ENCODE measurements at places on chromosomes 11 and 22.

DNA sequence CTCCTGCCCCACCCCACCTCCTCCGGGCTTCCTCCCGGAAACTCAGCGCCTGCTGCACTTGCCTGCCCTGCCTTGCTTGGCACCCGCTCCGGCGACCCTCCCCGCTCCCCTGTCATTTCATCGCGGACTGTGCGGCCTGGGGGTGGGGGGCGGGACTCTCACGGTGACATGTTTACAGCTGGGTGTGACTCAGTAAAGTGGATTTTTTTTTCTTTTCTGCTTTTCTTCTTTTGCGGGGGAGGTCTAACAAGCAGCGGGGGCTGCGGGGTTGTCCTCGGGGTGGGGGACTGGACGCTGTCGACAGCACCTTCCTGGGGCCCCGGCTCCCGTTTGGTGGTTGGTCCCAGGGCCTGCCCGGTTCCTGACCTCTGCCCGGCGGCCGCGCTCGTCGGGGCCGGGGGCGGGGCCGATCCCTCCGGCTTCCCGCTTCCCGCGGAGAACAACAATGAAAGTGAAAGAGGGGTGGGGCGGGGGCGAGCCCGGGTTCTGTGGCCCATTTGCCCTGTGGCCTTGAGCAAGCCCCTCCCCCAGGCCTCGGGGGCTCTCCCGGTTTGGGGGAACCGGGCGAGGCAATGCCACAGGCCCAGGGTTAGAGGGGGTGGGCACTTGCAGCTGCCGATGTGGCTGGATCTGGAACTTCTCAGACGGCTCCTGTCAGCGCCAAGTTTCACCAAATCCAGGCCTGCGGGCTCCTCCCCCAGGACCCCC is 975 bp upstream of the MDK start:
- DNase-seq, result no peak

GRCh38 chr11:100010393-100010792 is 676.7 kb upstream of the ARHGAP42 start:
- DNase-seq, result no peak

DNA sequence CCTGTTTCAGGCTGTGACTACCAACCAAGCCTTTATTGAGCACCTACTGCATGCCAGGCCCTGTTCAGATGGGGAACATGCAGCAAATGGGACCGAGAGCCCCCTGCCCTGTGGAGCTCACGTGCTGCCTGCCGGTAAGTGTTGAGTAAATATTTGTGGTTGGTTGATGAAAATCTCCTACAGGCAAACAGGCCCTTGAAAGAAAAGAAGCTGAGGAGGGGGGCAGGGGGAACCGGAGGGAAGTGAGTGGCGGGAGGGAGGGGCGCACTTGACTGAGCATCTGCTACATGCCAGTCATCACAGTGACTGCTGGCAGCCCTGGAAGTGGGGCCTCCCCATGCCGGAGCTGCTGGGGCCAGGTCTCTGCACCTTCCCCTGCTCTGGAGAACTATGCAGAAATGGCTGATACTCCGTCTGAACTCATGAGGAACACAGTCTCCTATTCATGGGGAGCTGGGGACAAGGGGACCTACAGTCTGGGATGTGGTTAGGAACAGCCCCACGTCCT is 34.2 kb downstream of the MACROD1 start:
- no peak for DNase-seq

DNA sequence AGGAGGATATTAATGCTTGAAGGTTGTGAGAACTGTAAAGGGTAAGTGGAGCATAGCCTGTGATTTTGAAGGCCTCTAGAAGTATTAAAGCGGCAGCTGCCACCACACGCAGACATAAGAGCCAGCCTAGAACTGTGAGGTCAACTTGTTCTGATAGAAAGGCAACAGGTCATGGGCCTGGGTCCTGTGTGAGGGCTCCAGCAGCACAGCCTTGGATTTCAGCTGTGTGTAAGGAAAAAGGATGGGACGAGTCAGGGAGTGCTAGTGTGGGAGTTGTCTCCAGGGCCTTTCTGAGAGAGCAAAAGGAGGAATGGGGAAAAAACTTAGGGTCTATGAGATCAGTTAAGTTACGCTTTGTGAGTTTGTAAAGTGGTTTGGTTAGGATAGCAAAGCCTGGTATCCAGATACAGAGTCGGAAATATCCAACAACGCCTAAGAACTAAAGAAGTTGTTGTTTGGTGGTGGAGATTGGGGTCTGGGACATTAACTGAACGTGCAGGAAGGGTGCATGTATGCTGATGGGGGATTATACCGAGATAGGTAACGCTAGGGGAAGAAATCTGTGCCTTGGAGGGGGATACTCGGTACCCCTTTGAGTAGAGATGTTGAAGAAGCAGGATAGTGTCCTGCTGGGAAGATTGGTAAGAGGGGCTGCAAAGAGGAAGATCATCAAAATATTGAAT is 17.4 kb upstream of the ANO1 start:
- DNase-seq, result no peak

- DNase-seq, result no peak
These were observed 1.1 kb downstream of the TAF1D start for GRCh38 chr11:93740031-93740729.

- DNase-seq, result peak; percentile 44
These were observed 50.7 kb downstream of the TP53I11 start for GRCh38 chr11:44899959-44900358.

- DNase-seq, result no peak
These were observed 65.5 kb upstream of the ARHGAP20 start for GRCh38 chr11:110777775-110778174.

DNA sequence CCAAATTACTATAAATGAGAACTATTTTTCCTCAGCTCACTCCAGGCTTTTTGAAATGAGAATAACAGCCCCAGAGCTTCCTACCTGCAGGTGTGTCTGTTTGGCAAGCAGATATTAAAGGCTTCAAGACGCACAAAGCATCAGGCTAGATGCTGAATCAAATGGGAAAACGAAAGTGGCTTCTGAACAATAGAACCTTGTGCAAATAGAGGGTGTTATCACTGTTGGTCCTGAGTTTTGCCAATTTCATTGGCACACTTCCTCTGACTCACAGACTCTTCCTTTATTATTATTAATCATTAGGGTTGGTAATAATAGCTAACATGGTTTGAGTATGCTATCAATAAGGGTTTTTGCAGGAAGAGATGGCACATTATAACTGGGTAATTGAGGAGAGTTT is 13.4 kb downstream of the SYT13 start:
- no peak for DNase-seq

DNA sequence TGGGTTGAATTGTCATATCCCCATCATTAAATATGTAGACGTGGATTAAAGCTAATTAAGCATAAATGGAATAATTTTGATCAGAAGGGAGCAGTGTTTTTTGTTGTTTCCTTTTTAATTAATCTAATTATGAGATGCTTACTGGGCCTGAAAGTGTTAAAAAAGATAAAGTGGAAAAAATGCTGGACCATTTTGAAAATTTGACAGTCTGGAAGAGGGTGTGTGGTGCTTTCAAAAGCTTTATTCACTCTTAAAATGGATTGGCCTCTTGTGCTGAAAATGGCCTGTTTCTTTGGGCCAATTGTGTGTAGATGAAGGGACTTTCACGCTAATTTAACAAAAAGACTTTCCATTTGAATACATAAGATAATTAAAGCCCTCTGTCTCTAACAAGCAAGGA is 1.8 kb downstream of the TNRC6B start:
- DNase-seq, result no peak

- no peak for DNase-seq
These were observed 20.8 kb downstream of the DGCR6L start for GRCh38 chr22:20298803-20299745.

Measured in fibroblast of skin of left biceps (primary cell).